Kasumi-1 (cell line): ENCODE measurements at places on chromosomes 2 and 18.

DNA sequence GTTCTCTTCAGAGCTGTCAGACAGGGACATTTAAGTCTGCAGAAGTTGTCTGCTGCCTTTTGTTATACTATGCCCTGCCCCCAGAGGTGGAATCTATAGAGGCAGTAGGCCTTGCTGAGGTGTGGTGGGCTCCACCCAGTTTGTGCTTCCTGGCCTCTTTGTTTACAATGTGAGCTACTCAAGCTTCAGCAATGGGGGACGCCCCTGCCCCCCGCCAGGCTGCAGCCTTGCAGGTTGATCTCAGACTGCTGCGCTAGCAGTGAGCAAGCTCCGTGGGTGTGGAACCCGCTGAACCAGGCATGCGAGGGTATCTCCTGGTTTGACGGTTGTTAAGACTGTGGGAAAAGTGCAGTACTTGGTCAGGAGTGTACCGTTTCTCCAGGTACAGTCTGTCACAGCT lies 24.0 kb upstream of the PAIP2B start:
- no peak for DNase-seq

GRCh38 chr2:186605041-186605440 lies 15.2 kb downstream of the ITGAV start:
- DNase-seq, result no peak

GRCh38 chr18:10928772-10929373 lies 220.5 kb downstream of the PIEZO2 start:
- no peak for DNase-seq

DNA sequence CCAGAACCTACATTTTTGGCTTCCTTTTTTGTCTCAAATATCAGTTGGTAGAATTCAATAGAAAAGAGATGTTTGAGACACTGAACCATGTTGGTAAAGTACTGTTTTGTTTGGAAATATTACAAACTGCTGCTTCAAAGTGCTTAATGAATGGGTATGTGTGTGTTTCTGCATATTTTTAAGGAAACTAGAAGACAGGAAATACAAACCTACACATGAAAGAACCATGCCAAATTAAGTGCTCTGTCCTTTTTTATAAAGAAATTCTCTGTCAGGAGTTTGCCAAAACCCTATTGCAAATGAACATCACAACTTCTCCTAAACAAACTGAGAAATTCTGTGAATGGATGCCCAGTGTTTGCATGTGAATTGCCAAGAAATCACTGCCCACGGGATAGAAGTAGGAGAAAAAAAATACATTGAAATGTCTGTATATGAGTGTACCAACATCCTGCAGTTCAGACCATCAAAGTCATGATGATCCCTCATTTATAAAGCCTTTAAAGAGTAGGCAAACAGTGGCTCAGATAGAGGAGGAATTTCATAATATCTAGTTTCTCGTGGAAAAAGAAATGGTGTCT lies 69.6 kb upstream of the RND3 start:
- DNase-seq, result no peak

GRCh38 chr2:112001136-112001715 lies 53.8 kb upstream of the TMEM87B start:
- DNase-seq, result peak; percentile 92

DNA sequence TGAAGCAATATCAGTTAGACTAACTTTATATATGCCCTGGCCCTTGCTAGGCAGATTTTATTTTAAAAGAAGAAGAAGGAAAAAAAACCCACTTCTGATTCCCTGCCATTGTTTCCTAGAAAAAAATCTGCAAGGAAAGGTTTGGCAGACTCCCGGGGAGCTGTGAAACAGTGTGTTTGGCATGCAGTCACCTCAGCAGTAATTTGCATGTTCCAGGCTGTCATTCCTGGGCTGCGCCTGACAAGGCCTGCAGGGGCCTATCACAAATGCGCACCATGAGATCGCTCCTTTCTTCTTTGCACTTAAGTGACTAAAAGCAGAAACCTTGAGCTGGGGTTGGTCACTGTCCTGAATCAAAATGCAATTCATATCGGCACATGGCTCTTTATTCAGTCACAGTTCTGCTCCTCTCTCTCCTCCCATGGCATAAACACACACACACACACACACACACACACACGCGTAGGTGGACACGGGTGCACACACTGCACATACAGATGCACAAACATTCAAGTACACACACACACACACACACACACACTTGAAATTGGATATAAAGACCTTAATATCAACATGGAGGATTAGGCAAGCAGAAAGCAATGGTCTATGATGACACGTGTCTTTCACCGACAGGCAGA lies 172.8 kb downstream of the MYT1L start:
- DNase-seq, result no peak
